Sciatic nerve (tissue), 2 donors: ENCODE measurements at places on chromosomes 5 and 9. TPM values are rescaled to one million over a fixed set of nuclear protein-coding genes. Genes with fewer than 3 reads are reported as not detected.
A peak's percentile ranks its signal among the peaks of the same experiment; 100 is the strongest.

FAM81B gene
- not detected for total RNA-seq

PCDHA13 gene
- total RNA-seq, result 0.85 TPM

ERGIC1 gene
- 87.3 TPM for total RNA-seq

OGN gene
- 71.7 TPM for total RNA-seq

HAVCR2 gene
- total RNA-seq, result 11.8 TPM

PCDHA12 gene
- 5.8 TPM for total RNA-seq

HAPLN1 gene
- total RNA-seq, result not detected

C9 gene
- not detected for total RNA-seq

GABRG2 gene
- not detected for total RNA-seq

PAPPA gene
- total RNA-seq, result 3.3 TPM

GRCh38 chr9:94014066-94014654 is 59.0 kb upstream of the BARX1 start:
- DNase-seq, result no peak

GRCh38 chr9:129910628-129911567 is 75.6 kb downstream of the USP20 start:
- no peak for DNase-seq

DNA sequence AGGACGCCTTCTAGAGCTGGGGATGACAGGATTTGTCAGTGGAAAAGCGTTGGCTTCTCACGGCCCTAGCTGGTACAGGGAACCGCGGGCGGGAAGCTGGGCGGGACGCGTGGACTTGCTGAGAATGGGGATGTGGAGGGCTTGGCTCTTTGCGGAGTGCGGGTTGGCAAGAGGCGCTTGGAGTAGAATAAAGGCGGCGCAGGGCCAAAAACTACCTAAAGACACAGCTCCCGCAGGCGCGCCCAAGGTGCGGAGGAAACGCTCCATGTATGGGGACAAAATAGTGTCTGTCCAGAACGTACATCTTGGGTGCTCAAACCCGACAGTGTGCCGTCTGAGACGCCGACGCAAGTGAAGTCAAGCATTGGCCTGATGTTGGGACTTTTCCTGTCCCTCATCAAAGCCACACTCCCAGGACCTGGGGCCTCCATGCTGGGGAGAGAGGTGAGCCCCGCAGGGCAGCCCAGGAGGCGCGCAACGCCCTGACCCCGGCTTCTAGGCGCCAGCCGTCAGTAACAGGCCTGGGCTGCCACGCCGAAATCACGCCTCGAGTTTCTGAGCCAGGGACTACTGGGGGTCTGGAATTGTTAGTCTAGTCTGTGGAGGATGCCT is 1.6 kb upstream of the NKX2-5 start:
- DNase-seq, result no peak

DNA sequence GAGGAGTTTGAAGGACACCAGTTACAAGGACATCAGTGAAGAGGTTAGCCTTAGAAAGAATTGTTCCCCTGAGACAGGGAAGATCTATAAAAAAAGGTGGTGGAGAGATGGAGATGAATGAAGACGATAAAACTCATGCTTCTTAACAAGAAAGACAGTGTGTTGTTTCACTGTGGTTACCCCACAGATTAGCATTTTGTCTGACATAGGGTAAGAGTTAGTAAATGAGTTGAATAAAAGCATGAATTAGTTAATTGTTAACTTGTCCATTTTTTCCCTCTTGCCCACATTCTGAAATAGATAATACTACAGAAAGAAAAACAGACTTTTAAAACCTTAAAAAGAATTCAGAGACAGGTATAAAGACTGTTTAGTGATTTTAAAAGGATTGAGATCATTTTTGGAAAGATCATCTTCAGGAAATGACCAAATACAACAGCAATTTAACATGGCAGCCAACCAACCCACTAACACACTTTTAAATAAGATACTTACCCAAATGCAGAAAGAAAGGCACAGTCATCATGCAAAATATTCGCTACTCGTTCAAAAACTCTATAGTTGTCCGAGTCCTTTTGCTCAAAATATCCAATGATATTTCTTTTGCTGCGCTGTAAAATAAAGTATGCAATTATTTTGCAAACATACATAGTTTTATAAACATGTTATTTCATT is 78.5 kb downstream of the ERP44 start:
- no peak for DNase-seq

DNA sequence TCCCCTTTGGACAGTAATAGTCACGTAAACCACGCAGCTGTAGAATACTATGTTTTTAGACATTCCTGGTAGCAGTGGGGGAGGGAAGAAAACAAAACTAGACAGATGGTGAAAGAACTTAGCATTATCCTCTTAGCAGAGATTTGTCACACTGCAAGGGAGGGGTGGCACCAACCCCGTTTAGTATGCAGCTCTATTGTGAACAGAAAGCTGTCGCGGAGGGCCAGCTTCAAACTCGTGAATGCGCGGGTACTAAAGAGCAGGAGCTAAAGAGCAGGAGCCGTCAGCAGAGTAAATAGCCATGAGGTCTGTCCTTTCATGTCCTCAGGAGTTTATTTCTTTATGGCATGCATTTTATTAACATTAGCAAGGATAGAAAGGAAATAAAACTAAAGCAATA is 141.9 kb upstream of the SLC12A2 start:
- no peak for DNase-seq

GRCh38 chr9:134983074-134983473 is 65.4 kb upstream of the FCN1 start:
- DNase-seq, result peak; percentile 59

DNA sequence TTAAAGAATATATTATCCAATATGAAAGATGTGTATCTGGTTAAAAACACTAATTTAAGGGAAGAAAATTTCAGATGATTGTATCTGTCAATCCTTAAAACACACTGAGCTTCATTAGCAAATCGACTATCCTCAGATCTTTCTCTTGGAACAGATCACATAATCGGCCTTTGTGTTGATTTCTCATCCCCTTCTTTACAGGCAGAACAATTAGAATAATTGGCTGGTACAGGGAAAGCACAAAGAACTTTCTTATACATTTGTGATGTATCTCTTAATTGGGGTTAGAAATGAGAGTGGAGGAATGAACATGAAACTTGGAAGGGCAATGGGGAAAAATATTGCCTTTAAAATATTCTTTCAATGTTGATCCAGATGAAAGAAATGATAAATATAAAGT is 662.1 kb downstream of the TLE4 start:
- no peak for DNase-seq

DNA sequence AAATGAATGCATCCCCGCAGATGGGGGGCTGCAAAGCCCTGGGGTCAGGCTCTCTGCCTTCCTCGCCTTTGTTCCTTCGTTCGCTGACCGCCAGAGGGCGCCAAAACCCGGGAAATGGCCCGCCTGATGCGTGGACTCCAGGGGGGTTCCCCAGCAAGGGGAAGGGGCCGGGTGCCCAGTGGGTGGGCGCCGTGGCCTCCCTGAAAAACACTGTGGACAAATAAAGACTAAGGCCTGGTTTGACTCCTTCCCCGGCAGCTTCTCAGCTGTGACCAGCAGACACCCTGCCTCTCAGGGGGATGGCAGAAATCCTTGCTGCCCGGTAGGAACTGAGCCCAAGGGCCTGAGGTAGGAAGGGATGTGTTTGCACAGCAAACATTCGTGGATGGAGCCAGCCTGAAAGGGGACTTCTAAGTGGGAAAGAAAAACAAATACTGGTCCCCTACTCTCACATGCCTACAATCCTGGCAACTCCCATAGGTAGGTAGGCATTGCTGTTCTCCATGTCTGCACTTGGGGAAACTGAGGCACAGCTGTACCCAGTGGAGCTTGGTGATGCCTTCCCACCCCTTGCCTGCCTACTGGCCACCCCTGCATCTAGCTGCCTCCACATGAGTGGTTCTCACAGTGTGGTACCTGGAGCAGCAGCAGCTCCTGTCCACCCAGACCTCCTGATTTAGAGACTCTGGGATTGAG is 57.7 kb downstream of the DUSP1 start:
- peak; percentile 87 for DNase-seq

- no peak for DNase-seq
Observed at GRCh38 chr9:129579294-129579693, 41.6 kb downstream of the C9orf50 start.

GRCh38 chr5:153565822-153566221 is 75.4 kb downstream of the GRIA1 start:
- DNase-seq, result no peak

DNA sequence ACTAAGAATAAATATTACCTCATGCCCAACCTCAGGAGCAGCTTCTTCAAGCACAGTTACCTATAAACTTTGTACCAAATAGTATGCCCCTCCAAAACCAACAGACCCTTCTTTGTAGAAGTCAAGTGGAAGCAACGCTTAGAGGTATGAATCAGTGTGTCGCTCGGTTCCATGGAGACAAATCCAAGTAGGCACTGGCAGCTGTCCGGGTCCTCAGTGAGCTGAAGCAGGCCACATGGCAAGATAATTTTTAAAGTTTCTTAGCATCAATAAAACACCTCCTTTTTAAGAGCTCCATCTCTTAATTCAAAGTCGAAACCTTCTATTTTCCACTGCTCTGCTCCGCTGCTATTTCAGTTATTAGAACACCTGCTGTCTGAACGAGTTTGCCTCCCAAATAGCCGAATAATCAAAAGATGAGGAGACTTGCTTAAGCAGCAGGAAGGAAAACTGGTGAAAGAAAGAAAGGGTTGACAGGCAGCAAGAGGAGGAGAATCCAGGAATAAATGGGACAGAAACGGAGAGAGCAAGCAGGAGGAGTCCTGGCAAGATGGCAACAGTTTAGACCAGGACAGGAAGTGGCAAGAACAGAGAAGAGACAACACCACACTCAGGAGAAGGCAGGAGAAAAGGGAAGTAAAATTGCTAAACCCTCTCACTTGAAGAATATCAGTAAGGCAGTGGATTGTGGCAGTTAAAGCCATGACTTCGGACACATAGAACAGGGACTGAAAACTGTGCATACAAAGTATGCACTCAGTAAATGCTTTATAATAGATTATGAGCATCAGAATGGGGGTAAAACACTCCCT is 65.0 kb downstream of the PPP2R2B start:
- no peak for DNase-seq

GRCh38 chr5:180161420-180162303 is 47.3 kb downstream of the RASGEF1C start:
- DNase-seq, result no peak

DNA sequence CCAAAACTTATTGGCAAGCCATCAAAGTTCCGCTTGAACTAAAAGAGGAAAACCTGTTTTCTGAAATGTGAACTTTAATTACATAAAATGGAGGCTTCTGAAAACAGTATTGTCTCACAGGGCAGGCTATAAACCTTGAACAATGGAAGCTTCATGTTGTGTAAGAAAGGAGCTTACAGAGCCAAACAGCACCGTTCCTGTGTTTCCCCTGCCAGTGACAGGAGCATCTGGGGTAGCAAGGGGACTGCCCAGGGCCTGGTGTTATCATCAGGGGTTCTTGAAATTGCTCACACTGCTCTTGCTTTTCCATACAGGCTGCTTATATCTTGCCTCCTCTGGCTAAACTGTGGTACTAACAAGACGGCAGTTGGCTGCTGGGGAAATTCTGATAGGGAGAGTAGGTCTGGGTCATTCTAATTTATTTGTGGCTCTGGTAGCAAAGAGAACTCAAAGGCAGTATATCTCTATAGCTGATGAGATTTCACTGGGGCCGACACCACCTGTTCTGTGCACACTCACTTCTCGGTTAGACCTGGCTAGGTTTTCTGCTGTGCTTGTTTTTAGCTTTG is 40.4 kb downstream of the BASP1 start:
- DNase-seq, result no peak

- no peak for DNase-seq
Observed at GRCh38 chr5:61286446-61287132, 45.5 kb upstream of the ZSWIM6 start.

DNA sequence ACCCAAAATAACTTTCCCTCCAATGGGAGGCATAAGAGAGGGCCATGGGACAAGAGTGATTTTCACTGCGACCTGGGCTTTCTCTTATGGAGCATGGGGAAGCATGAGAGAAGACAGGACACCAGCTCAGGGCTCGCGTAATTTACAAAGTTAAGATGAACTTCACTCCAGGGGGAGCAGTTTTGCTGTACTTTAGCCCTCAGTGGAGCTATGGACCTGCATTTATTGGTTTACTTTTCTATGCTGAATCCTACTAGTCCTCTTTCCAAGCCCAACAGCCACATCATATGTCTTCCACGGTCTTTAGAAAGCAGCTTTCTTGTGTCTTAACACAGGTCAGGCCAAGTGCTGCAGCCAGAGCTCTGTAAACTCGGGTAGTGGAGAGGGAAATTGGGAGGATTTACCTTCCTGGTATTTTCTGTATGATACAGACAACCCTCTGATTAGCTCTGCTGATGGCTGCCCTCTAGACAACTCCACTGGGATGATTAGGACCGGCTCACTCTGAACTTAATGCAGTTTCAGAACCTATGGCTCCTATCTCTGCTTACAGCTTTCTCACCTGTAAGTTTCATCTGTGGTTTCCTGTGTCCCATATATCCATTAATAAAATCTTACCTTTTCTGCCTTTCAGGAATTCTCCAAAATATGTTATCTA is 581.0 kb upstream of the RORB start:
- no peak for DNase-seq

GRCh38 chr5:39526914-39527477 is 102.2 kb upstream of the DAB2 start:
- no peak for DNase-seq

DNA sequence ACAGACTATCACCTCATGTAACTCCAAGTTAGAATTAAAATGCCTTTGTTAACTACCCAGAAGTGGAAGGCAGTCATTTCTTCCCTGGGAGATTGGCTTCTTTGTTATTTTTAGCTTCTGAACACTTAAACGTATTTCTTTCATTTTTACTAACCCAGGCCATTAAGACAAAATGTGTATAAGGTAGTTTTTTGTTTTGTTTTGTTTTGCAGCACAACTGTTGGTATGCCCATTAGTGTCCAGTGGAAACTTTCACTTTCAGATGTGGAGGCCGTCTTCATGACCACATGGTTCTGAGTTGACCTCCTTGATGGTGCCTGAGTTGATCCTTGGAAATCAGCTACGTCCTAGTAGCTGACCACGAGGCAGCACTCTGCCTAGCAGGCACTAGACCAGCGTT is 264.6 kb upstream of the ZNF608 start:
- no peak for DNase-seq

- DNase-seq, result no peak
Observed at GRCh38 chr5:124303366-124303765, 443.1 kb downstream of the ZNF608 start.

- no peak for DNase-seq
Observed at GRCh38 chr5:74935752-74936091, 69.5 kb upstream of the FAM169A start.

GRCh38 chr9:107018861-107019545 is 156.0 kb downstream of the ZNF462 start:
- DNase-seq, result no peak

DNA sequence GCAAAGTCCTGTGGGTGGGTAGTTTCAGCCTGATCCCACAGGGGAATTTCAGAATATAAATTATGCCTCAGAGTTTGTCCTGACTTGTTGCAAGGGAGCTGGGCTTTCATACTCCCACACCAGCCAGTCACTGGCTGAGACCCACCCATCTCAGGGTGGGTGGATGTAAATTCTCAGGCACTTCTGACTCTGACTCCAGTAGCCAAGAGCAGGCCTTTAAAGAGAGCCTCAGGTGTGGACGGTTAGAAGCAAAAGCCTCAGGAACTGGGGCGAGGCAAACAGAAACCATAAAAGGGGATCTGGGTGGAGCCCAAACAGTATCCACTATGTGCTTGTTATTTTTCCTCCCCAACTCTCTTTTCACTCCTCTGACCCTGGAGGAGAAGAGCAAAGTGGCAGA is 28.6 kb upstream of the FBXW11 start:
- DNase-seq, result no peak

- no peak for DNase-seq
Observed at GRCh38 chr9:107266624-107267368, 16.3 kb upstream of the RAD23B start.
